ENCODE measurements at places on chromosomes 2 and 18.

- no peak for DNase-seq
These were observed 4.8 kb downstream of the PSMD14 start for GRCh38 chr2:161312996-161313395.

DNA sequence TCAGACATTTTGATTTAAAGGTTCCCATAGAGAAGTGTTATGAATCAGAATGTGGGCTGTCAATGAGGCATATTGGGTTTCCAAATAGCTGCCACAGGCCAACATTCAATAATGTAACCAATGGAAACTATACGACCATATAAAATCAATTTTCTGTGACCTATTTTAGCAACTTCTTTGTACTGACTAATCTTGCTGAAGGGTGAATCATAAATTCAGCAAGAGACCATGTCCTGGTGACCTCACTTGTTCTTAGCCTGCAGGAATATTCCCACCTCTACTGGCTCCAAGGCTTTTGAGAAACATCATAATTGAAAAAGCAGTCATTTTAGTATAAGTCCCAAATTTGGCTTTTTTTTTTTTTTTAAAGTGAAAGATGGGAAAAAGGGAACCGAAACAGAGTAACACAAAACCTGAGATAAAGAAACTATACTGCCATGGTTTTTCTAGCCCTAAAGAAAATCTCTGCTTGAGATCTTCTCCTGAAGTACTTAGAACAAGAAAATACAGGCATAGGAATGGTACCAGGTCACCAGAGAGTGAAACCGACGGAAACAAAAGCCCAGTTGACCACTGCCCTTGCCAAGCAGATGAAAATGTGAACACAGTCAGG is 32.1 kb downstream of the PLEKHM3 start:
- DNase-seq = no peak

GRCh38 chr2:143083636-143084035 is 45.6 kb upstream of the ARHGAP15 start:
- DNase-seq = no peak

DNA sequence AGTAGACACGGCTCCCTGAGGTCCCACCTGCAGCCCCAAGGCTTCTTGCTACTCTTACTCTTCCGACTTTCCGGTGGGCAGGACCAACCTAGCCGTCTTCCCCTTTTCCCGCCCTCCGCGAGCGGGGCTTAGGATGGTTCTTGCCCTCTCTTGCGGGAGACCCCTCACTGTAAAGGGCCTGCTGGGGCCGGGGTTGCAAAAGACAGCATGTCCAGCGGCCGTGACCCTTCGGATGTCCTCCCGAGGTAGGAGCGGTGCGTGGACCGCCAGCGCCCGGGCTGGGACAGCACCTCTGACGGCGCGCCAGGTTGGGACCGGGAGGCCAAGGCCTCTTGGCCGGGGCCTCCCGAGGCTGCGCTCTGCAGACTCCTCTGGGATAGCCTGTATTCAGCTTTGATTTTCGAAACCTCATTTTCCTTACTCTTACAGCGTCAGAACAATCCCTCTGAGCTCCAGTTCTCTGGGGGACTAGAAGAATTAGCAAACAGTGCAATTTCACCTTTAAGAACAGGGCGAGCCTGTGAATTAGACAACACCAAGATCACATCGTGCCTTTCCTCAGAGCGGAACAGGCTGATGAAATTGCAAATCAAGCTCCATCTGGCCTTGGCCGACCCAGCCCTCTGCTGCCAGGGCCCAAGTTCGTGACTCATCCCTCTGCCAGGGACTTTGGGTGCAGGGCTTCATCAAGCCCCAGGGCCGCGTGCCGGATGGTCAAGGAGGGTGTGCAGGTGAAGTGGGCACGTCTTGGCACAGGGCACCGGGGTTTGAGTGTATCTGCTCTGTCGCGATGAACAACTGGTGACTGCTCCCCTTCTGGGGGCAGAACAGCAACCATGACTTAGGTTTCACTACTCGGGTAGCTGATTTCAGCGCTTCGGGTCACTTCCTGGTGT is 777 bp downstream of the MOCOS start:
- no peak for DNase-seq

Data from activated CD4-positive, CD25-positive, alpha-beta regulatory T cell treated with anti-CD3 and anti-CD28 coated beads, Interleukin-2, amount 50 U/mL, for 16 hours (primary cell).